ENCODE measurements at places on chromosomes 5 and 9.

DNA sequence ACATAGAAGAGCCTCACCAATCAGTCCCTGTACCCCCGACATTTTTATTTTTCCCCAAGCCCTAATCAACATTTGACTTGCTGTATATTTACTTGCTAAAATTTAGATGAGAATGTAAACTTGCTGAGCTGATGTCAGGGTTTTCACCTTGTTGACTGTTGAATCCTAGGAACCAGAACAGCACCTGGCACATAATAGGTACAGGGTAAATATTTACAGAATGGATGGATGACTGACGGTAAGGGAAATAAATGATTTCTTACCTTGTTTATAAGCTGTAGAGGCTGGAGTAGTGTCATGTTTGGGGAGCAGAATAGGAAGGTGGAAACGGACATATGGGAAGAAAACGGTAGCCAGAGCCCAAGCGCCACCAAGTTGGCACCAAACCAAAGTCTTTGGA lies 107.0 kb upstream of the NUDT12 start:
- no peak for DNase-seq

- no peak for DNase-seq
Observed at GRCh38 chr9:34381323-34381722, 4.6 kb upstream of the MYORG start.

GRCh38 chr9:115295734-115296133 lies 177.8 kb upstream of the TNC start:
- DNase-seq = no peak

- no peak for DNase-seq
Observed at GRCh38 chr9:127557998-127558546, 54.0 kb upstream of the STXBP1 start.

- no peak for DNase-seq
Observed at GRCh38 chr5:150053713-150054392, 32.5 kb downstream of the CSF1R start.

DNA sequence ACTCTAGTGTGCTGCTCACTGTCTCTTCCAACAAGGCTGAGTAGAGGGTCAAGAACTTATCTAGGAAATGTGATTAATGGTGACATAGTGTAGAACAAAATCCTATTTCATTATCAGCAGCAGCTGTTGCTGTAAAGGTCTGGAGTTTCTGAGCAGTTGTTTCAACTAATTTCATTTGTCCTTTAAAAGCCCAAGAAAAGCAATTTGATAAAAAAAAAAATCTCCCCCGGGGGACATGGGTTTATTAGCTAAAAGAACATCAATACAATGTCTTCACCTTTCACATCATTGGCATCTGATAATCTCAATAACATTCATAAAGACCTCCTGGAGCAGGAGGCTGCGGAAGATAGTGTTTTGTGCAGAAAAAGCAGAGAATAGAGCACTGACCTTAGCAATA lies 468.1 kb downstream of the KCTD16 start:
- DNase-seq = no peak

DNA sequence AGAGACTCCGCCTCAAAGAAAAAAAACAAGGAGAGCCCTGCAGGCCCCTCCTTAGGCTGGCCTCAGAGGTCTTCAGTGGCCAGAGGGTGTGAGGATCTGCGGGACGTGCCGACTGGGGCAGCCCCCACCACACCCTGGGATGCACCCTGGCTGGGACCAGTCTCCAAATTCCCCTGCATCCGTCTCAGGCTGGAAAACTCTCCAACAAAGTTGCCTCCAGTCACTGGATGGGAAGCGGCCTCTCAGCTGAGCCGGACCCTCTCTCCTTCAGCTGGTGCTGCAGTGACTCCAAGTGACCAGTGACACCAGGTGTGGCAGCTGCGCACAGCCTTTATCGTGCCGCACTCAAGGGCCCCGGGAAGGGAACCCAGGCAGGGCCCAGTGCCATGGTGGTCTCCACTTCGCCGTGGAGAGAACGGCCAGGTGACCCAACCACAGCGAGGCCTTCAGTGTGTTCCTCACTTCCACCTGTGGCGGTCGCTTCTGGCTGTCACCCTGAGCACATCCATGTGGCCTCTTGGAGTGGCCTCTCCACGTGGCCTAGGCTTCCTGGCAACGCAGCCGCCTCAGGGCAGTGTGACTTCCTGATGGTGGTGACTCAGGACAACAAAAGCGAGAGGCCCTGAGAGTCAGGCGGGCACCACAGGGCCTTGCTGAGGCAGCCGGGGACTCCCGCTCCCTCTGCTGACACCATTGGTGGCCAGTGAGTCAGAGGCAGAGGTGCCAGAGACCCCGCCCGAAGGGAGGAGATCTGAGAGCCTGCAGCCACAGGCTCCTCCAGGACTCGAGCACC lies 19.3 kb upstream of the CAMSAP1 start:
- peak; percentile 62 for DNase-seq

- DNase-seq = no peak
Observed at GRCh38 chr5:173001229-173001841, 17.8 kb downstream of the ATP6V0E1 start.

DNA sequence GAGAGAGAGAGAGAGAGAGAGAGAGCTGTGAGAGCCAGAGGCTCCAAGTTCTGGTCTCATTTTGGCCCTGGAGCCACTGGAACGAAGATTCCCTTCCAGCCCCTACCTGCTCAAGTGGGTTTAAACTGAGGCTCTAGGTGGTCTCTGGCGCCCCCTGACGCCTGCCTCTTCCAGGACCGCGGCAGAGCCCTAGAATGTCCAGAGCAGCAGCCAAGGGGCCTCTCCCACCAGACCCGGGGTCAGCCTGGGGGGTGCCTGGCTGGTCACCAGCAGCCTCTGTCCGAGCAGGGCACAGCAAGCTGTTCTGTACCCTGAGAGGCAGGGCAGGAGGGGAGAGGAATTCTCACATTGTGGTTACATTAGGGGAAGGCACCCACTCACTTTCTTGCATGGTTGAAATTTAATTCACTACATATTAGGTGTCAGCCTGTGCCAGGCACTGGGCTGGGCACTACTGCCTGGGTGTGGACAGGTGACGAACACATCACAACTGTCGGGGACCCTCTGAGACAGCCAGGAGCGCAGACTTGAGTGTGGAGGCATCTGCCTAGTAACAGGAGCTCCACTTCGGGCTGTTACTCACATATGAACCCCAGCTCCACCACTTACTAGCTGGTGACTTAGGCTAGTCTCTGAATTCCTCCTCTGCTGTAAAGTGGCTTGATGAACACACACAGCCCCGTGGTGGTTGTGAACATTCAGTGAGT lies 44.5 kb downstream of the AMBP start:
- DNase-seq = peak; percentile 31

DNA sequence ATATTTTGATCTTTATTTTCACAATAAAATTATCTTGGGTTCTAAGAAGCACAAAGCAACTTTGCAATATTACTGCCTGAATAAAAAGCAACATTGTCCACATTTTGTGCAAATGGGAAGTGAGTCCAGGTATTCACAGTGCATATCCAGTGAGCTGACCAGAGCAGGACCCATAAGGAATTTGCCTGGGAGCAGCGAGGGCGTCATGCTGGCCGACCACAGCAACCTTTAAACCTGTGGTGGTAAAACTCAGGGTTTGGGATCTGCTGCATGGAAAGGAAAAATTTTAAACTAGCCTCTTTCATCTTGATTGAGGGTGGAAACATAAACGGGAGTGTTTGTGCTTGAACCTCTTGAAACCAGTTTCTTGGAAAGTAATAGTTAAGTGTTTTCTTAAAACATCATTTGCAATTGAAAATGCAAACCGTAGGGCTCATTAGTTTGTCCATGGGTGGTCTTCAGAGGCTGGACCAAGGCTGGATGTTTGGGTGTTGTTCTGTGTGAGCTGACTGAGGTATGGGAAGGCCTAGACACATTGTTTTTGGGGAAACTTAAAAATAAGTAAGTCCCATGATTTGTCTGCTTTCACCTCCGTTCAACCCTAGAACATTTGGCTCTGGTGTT lies 85.0 kb upstream of the ANKH start:
- no peak for DNase-seq

GRCh38 chr9:7094052-7094451 lies 336.3 kb downstream of the KDM4C start:
- no peak for DNase-seq

- DNase-seq = peak; percentile 35
Observed at GRCh38 chr5:95620030-95620869, at the start of gene GPR150. Gene GPR150, plus strand, starts transcription at chr5:95620087. Its CDS starts 189 bp downstream, at chr5:95620276.

DNA sequence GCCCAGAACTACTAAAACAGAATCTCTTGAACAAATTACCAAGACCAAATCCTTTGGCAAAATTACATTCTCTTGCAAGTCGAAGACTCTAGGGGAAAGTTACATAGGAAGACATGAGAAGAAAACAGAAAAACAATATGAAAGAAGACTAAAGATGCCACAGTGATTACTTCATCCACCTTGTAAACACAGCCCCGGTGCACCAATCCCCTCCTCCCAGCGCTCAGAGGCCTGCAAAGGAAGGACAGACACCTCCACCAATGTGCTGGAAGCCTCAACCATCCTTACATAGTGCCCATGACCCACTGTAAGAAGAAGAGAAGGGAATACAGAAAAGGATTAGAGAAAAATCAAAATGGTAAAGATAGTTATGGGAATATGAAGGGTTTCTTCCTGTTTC lies 218.5 kb downstream of the SPOCK1 start:
- no peak for DNase-seq

GRCh38 chr5:90902651-90903386 lies 344.2 kb downstream of the ADGRV1 start:
- no peak for DNase-seq

DNA sequence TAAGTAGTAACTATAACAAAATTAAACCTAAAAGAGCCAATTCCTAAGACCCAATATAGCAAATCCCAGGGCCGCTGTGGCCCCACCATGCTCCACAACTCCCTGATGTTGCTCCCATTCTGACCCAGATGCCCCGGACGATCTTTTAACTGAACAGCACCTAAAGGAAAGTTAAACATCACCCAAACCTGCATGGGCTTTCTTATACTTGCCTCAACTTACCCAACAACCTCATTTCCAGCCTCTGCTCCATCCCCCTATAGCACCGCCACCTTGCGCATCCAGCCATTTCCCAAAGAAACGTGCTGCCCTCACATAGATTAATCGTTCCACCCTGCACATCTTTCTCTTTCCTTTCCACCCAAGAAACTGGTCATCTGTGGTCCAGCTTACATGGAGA lies 54.6 kb downstream of the ZNF354C start:
- DNase-seq = no peak

DNA sequence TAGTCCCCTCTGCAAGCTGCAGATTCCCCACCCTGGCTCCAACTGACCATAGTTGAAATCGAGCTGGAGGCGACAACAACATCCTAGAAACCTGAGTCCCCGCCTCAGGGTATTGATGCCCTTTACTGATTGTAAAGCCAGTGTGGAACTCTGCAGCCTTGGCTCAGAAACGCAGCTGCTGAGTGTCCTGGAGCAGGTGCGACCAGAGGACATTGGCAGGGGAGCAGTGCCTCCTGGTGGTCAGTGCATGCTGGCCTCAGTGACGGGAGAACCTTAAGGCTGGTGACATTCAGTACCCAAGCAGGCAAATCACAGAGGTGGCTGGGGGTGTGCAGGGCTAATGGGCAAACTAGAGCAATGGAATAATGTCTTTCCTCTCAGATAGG lies 20.4 kb upstream of the ZNF354B start:
- peak; percentile 1 for DNase-seq

Measured in fibroblast of skin of scalp (primary cell).